Left lung (tissue), 14 donors: ENCODE measurements at places on chromosomes 7 and 10. TPM values are rescaled to one million over a fixed set of nuclear protein-coding genes. Genes with fewer than 3 reads are reported as not detected.

DNA sequence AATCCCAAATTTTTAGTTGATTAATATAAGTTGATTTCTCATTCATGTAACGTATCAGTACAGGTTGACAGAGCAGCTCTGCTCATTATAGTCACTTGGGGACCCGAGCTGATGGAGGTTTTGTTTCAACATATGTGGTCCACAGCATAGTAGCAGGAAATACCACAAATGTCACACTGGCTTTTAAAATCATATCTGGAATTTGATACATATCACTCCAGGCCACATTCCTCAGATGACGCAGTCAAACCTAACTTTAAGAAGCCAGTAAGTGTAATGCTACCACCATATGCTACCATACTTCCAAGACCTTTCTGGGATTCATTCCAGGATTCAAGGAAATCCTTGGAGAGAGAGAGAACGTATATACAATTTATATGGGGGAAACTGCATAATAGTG lies 156.3 kb downstream of the PHF14 start:
- DNase-seq = no peak

DNA sequence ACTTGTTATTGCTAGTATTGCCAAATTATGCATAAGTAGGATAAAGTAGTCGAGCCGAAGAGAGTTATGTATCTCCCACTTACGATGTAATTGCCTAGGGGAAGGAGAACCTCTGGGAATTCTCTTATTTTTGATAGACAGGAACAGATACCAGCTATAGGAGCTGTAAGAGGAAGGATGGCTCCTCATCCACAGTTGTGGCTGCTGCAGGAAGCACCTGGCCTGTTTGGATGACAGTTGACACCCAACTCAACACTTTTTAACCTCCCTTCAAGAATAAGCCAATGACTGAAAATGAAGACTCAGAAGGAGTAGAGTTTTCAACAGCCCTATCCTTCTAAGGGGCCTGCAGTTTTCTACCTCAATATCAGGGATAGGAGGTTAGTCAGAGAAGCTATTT lies 6.3 kb downstream of the DYDC1 start:
- DNase-seq = no peak

DNA sequence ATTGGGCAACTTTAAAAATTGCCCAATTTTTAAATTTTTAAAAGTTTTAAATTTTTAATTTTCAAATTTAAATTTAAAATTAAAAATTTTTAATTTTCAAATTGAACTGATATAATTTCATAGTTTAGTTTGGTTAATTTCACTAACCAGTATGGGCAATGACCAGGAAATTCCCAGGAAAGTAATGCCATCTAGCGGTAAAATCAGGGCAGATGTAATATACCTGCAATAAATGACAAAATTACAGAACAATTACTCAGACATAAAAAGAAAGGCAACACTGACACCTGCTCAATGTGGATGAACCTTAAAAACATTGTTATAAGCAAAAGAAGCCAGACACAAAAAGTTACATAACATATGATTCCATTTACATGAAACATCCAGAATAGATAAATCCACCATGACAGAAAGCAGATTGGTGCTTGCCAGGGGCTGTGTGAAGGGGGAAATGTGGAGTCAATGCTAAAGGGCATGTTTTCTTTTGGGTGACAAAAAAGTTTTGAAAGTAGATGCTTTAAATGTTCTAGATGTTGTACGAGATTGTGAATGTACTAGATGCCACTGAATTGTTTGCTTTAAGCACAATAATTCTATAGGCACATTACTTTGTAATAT lies 28.6 kb upstream of the SLC16A12 start:
- DNase-seq = peak; percentile 42

- no peak for DNase-seq
These were observed 355.3 kb downstream of the TCERG1L start for GRCh38 chr10:130956251-130956650.

DNA sequence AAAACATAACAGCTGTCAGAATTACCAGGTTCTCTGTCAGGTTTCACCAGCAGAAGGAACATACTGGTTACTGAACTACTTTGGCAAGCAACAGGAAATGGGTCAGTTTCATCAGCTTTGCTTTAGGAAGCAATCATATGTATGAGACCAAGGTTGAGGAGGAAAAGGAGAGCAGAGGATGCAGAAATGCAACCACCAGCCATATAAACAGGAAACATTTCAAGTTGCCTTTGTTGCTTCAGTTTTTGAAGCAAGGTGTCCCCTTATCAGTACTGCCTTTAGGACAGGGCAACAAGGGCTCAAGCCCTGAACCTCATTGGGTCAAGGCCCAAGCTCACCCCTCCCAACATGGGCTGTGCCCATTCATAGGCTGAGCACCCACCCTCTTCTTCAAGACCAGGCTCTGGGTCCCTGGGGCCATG lies 10.2 kb downstream of the HIPK2 start:
- DNase-seq = no peak

DNA sequence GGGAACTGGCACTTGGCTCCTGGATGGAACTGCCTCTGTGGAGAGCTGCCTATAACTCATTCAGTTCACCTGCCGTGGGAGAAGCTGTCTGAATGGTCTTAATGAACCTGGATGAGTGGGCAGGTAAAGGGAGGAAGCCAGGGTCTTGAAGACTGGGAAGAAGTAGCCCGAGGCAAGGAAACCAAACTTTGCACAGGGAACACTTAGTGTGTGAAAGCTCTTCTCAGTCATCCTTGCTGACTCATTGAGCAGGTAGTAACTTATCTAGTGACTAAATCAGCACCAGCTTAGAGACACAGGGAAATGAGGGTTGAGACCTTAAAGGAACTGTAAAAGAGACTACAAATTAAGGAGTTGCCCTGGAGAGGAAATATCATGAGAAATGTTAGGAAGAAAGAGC lies 9.9 kb downstream of the LRRC4 start:
- no peak for DNase-seq

DNA sequence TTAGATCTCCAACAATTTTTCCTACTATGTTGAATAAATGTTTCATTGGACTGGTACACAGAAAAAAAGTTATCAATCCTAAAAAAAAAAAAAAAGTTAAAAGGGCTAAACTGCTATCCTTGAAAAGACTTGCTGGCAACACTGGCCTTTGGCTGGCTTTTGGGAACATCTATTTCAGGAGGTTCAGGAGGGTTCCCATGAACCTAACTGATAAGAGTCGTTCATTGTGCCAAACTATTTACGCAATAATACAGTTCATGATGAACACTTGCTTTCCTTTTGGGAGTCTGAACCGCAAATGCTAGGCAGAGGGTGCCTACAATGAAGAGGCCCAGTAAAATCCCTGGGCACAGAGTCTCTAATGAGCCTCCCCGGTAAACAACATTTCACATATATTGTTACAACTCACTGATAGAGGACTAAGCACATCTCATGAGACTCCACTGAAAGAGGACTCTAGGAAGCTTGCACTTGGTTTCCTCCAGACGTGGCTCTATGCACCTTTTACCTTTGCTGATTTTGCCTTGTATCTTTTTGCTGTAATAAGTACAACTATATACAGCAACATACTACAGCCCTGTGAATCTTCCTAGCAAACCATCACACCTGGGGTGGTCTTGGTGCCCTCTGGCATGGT lies 45.0 kb downstream of the ZFAND4 start:
- DNase-seq = peak; percentile 1

- DNase-seq = peak; percentile 46
These were observed 64.0 kb downstream of the CSGALNACT2 start for GRCh38 chr10:43202224-43202656.

DNA sequence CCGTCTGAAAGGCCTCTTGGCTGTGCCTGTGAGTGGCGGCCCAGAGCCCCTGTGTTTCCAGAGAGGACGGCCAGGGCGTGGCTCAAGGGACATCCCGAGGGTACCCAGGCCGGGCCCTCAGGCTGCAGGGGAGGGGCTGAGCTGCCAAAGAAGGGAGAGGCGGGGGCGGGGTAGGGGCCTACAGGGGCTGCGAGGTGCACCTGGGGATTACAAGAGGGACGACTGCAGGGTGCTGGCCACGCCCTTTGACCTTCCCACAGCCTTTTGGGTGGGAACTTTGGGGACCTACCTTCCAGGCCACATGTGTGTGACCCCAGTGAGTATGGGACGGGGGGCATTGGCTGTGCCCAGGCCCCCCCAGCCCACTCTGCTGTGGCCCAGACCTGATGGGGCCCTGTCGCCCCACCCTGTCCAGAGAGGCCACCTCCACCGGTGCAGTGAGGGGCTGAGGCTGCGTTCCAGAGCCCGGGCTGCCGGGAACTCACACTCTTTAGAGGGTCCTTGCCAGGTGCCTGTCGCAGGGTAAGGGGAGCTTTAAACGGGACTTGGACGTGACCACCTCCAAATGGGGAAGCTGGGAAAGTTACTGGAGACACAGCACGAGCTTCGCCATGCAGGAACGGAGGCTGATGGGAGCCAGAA lies 19.0 kb upstream of the NKX6-2 start:
- no peak for DNase-seq

GRCh38 chr10:45313264-45313873 lies 2.0 kb downstream of the OR13A1 start:
- no peak for DNase-seq

GRCh38 chr10:120949609-120950031 lies 98.5 kb downstream of the WDR11 start:
- DNase-seq = no peak

GRCh38 chr7:103573479-103574058 lies 127.6 kb upstream of the SLC26A5 start:
- DNase-seq = no peak

DNA sequence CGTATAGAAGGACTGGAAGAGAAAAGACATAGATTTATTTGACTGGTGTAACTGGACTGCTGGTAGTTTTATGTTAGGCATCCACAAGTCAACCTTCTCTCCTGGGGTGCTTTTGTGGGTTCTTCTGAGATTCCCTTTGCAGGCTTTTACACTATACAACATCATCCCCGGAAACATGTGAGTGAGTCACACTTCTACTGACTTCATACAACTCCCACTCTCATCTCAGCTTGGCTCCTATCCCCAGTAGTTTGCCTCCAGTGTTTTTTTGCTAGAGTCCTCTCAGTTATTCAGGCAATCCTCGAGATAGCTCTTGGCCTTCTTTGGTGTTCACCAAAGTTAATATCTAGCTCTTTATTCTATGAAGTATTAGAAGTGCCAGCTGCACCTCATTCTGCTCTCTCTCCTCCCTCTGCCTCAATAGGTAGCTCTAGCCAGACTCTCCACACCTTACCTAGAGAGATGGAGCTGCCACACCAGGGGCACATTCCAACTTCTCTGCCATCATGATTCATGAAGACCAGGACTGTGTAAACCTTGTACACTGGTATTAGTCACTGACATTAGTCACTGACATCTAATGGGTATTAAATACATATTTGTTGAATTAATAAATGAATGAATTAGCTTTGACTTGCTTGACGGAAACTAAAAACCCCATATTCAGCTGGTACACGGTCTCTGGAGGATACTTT lies 281.9 kb downstream of the PPP1R3A start:
- DNase-seq = no peak

DNA sequence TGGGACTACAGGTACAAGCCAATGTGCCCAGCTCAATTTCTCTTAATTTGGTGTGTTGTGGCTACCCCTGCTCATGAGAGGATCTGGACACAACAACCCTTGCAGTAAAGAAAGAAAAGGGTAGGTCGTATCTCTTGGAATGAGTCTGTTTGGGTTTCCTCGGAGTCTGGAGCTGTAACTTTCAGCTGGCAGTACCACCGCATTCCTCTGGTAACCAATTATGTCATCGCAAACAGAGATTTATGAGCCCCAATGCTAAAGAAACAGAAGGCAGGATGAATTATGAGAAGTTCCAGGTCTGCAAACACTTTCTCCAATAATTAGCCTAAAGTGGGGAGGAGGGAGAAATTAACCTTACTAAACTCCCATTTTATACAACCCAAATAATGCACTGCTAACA lies 186.6 kb upstream of the NRP1 start:
- DNase-seq = no peak

MYH16 gene
- not detected for polyA plus RNA-seq

C10orf105 gene
- polyA plus RNA-seq = 0.47 TPM

OR2A7 gene
- 17.5 TPM for polyA plus RNA-seq

ACSL5 gene
- 12.2 TPM for polyA plus RNA-seq

NUTM2B gene
- polyA plus RNA-seq = 2.5 TPM
